ENCODE measurements at places on chromosomes 2 and 18.
A peak's percentile ranks its signal among the peaks of the same experiment; 100 is the strongest.

GRCh38 chr2:26558271-26559043 lies 80.5 kb upstream of the OTOF start:
- no peak overlapping the region for H3K27ac ChIP-seq
- H3K36me3 ChIP-seq = no peaks in the 10 kb centered on the region
- no peaks in the 10 kb centered on the region for H3K4me1 ChIP-seq
- H3K27me3 ChIP-seq = peaks cover 97% of the 10 kb centered on the region
- DNase-seq = no peak

GRCh38 chr18:13442451-13442850 lies 223.9 kb downstream of the LDLRAD4 start:
- H3K27me3 ChIP-seq = peaks cover 14% of the 10 kb centered on the region
- no peak overlapping the region for H3K4me3 ChIP-seq
- H3K27ac ChIP-seq = no peak overlapping the region
- peaks cover 7% of the 10 kb centered on the region for H3K4me1 ChIP-seq

- H3K4me3 ChIP-seq = no peak overlapping the region
- H3K27ac ChIP-seq = no peak overlapping the region
- H3K4me1 ChIP-seq = no peaks in the 10 kb centered on the region
- H3K36me3 ChIP-seq = no peaks in the 10 kb centered on the region
- H3K27me3 ChIP-seq = no peaks in the 10 kb centered on the region
Observed at GRCh38 chr18:34901299-34901698, 139.9 kb upstream of the MAPRE2 start.

DNA sequence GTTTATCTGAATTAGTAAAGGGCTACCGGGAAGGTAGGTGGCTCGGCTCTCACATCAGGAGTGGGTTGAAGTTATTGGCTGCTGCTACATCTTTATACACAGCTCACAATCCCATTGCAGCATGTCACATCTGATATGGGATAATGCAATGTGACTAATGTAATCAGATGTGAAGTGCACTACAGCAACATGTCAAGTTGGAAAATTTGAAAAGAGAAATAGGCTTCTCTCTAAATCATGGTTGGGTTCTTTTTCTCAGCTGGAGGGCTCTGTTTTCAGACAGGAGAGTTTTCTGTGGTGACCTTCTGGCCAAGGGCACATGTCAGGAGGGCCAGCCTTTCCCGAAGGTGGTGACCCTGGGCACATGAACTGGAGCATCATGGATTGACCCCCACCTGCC lies 337.5 kb downstream of the HRH4 start:
- H3K4me1 ChIP-seq = no peaks in the 10 kb centered on the region
- no peak overlapping the region for H3K4me3 ChIP-seq
- no peak overlapping the region for H3K27ac ChIP-seq
- peaks cover 38% of the 10 kb centered on the region for H3K27me3 ChIP-seq

GRCh38 chr2:52356556-52356955 lies 1324.6 kb upstream of the NRXN1 start:
- no peak overlapping the region for H3K27ac ChIP-seq
- no peaks in the 10 kb centered on the region for H3K36me3 ChIP-seq
- peak; percentile 51 for DNase-seq
- H3K4me3 ChIP-seq = no peak overlapping the region
- no peaks in the 10 kb centered on the region for H3K4me1 ChIP-seq

DNA sequence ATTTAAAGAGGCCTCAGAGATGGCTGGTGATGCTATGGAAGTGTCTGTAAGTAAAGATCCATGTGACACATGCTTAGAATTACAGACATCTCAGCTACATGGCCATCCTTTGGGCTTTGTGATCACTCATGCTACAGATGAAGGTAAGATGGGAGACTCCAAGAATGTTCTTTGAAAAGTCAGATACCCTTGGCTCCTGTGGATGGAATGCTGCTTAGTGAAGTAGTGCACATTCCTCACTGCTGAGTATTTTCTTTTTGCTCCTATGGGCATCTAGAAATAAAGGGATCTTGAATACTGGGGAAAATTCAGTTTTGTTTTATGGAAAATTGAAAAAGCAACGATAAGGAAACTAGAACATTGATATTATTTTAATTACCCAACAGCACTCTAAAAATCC lies 55.2 kb upstream of the REV1 start:
- H3K27ac ChIP-seq = peak overlapping the region; percentile 67
- peak; percentile 6 for DNase-seq
- H3K4me1 ChIP-seq = peaks cover 4% of the 10 kb centered on the region
- no peak overlapping the region for H3K4me3 ChIP-seq
- no peaks in the 10 kb centered on the region for H3K36me3 ChIP-seq

DNA sequence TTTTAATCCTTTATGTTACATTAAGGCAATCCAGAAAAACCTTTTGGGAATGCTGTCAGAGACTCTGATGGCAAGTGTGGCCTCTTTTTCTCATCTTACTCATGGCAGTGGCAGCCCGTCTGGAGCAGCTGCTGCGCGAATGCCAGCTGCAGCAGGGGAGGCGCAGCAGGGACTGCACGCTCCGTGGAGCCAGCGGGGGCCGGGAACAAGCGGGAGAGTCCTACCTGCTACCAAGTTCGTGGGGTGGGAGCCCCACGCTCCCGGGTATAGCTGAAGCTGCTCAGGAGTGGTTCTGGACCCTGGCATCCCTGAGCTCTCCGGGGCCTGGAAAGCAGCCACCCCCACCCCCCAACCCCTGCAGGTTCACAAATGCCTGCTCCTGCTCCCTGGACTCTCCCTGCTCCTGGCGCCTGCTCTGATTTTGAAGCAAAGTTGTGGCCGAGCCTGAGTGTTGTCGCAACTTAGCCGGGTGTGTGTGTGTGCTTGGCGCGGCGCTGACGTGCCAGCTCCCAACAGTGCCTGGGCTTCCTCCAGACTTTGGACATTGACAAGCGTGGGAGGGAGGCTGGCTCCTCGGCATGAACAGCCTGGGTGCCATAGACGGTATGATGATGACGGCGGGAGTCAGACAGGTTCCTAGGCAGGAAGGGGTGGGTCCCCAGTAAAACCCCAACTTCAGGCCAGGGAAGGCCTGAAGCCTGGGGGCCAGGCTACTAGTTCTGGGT lies 21.7 kb downstream of the TMX3 start:
- peaks cover 80% of the 10 kb centered on the region for H3K36me3 ChIP-seq
- H3K4me1 ChIP-seq = peaks cover 1% of the 10 kb centered on the region
- H3K27ac ChIP-seq = no peak overlapping the region
- H3K4me3 ChIP-seq = no peak overlapping the region

GRCh38 chr18:48183613-48184012 lies 225.6 kb downstream of the ZBTB7C start:
- H3K4me3 ChIP-seq = peak overlapping the region; percentile 29
- H3K36me3 ChIP-seq = no peaks in the 10 kb centered on the region
- no peak overlapping the region for H3K27ac ChIP-seq
- H3K27me3 ChIP-seq = peaks cover 5% of the 10 kb centered on the region

All from mesenchymal stem cell (in vitro differentiated cells and primary cell).